ENCODE measurements at places on chromosomes 16 and 17. TPM values are rescaled to one million over a fixed set of nuclear protein-coding genes. Genes with fewer than 3 reads are reported as not detected.

CDRT15 gene
- total RNA-seq = not detected

SEPTIN12 gene
- not detected for total RNA-seq

MT1G gene
- 1.5 TPM for total RNA-seq

ADPRM gene
- 18.9 TPM for total RNA-seq

NPW gene
- total RNA-seq = 0.58 TPM

STRADA gene
- total RNA-seq = 14.4 TPM

CES1 gene
- under 0.01 TPM for total RNA-seq

HS3ST4 gene
- total RNA-seq = not detected

CLDN9 gene
- total RNA-seq = not detected

CD300LB gene
- total RNA-seq = not detected

CTRL gene
- total RNA-seq = 0.96 TPM

CCR7 gene
- under 0.01 TPM for total RNA-seq

GDPD1 gene
- total RNA-seq = 1.7 TPM

TNFRSF12A gene
- total RNA-seq = 258 TPM

IL32 gene
- total RNA-seq = 7.1 TPM

GP2 gene
- not detected for total RNA-seq

SDR42E1 gene
- under 0.01 TPM for total RNA-seq

CETP gene
- 0.56 TPM for total RNA-seq

KREMEN2 gene
- under 0.01 TPM for total RNA-seq

RHOT1 gene
- total RNA-seq = 43.1 TPM

APOBR gene
- not detected for total RNA-seq

ACSM2A gene
- total RNA-seq = not detected

REXO5 gene
- total RNA-seq = 5.4 TPM

OR3A3 gene
- not detected for total RNA-seq

SMPD3 gene
- total RNA-seq = 0.19 TPM

TMEM235 gene
- not detected for total RNA-seq

PIK3R6 gene
- 0.38 TPM for total RNA-seq

EME1 gene
- total RNA-seq = 3.7 TPM

NIP7 gene
- 17.5 TPM for total RNA-seq

SGF29 gene
- 7.1 TPM for total RNA-seq

AOC3 gene
- under 0.01 TPM for total RNA-seq

AANAT gene
- total RNA-seq = not detected

HSD17B2 gene
- total RNA-seq = 0.38 TPM

MYH3 gene
- total RNA-seq = 0.38 TPM

GPR142 gene
- total RNA-seq = not detected

MT1F gene
- 0.56 TPM for total RNA-seq

USP43 gene
- total RNA-seq = not detected

SERPINF2 gene
- 0.19 TPM for total RNA-seq

OR4D1 gene
- total RNA-seq = not detected

RAB11FIP4 gene
- 0.19 TPM for total RNA-seq

CCL14 gene
- not detected for total RNA-seq

HNF1B gene
- 0.19 TPM for total RNA-seq

CLEC10A gene
- total RNA-seq = not detected

WFIKKN1 gene
- total RNA-seq = under 0.01 TPM

SCNN1B gene
- not detected for total RNA-seq

SLC35G6 gene
- total RNA-seq = not detected

TMEM98 gene
- 130 TPM for total RNA-seq

NLRC3 gene
- total RNA-seq = 0.19 TPM

EFNB3 gene
- under 0.01 TPM for total RNA-seq

OR2C1 gene
- under 0.01 TPM for total RNA-seq

FBXL16 gene
- under 0.01 TPM for total RNA-seq

CXCL16 gene
- 0.58 TPM for total RNA-seq

Data from regular cardiac myocyte (primary cell).